WTC11 (cell line): ENCODE measurements at places on chromosomes 2 and 18.
A peak's percentile ranks its signal among the peaks of the same experiment; 100 is the strongest.

DNA sequence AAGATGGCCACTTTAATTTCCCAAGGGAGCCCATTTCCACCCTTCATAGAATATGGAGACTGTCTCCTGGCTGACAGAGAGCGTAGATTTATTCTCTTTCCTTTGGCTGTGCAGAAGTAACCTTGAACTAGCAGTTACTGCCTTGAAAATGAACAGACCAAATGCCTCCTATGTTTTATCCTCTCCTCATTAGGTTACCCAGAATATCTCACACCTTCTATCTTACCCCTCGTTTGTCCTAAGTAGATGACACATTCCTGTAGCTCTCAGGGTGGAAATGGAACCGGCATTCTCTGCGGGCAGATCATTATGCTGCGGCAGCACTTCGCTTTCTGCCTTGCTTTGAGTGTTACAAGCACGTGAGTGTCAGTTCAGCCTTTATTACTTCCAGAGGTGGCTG, 336.5 kb downstream of the DCDC2C start:
- no peak for DNase-seq

DNA sequence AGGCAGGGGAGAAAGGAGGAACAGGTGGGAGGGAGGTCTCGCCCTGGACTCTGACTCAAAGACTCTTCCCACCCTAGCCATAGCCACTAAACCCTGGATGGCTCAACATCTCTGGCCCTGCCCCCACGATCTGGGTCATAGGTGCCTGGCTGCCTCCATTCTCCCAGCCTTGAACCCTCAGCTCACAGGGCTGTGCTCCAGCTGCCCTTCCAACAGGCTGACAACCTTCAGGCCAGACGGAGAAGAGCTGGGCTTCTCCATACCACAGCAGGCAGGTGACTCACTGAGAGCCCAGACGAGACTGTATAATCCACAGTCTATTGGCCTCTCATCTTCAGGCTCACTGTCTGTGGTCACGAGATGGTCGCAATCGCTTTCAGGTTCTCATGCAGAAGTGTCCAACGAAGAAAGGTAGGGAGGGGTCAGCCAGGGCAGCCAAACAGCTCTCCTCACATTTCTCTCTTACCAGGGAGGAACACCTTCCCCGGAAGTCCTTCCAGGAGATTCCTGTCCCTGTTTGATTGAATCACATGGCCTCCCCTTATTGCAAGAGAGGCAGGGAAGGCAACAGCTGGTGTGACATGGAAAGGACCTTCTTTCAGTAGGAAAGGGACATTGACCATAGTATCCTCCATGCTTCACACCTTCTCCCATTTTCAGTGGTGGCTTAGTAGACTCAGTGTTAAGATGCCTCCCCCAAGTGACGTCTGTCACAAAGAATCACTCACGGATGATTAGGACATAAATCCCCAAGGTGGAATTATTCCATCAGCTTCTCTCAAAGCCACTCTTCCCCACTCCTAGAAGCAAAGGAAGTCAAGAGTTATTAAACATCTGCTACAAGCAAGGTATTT, 100.1 kb downstream of the MRO start:
- no peak for DNase-seq

GRCh38 chr18:62788111-62788510, 72.8 kb downstream of the PHLPP1 start:
- no peak for DNase-seq

DNA sequence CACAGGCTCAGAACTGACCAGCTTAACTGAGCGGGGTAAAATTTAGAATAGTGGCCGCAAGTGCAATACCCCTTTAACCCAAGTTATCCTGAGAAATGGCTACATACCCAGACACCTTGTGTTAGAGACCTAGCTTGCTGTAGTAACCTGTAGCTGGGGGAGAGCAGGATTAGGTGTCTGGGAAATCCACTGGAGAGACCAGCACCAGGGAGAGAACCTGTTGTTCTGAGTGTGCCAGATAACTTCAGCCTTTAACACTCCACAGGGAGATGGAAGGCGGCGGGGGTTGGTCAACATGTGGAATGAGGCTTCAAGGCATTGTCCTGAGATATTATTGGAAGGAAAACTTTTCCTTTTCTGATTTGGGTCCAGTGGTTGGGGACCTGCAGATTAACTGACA, 356.0 kb downstream of the PTPRM start:
- no peak for DNase-seq

DNA sequence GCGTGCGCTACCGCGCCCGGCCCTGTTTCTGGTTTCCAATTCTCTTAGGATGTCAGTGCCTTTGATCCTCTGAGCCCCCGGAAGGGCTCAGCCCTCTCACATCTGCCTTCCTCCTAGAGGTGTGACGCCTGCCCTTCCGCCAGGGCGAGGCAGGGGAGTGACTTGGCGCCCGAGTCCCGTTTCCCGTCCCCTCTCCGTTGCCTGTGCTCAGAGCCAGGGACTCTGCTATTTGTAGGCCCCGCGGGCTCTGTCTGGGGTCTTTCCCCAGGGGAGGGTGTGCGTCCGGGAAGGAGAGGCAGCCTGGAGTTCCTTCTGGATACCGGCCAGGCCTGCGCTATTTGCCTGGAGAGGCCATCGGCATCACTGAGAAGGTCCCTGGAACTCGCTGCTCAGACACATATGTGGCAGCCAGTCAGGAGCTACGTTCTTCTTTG, 103.7 kb upstream of the TAF1B start:
- no peak for DNase-seq

DNA sequence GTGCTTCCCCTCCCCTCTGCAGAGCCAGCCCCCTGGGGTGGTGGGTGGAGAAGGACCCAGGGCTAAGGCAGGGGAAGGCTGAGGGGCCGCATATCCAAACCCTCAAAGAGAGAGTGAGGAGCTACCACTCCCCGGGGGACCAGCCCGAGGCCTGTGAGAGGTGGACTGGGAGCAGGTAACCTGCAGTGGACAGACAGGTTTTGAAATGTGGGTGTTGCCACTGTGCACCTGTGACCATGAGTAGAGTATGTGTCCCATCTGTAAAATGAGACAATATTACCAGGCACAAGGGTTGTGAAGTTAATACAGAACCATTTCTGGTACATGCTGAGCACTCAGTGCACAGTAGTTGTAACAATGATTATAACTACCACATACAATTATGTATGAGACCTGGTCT, 51.2 kb upstream of the POMC start:
- no peak for DNase-seq

GRCh38 chr2:190379249-190379964, 28.7 kb upstream of the MFSD6 start:
- DNase-seq, result no peak

DNA sequence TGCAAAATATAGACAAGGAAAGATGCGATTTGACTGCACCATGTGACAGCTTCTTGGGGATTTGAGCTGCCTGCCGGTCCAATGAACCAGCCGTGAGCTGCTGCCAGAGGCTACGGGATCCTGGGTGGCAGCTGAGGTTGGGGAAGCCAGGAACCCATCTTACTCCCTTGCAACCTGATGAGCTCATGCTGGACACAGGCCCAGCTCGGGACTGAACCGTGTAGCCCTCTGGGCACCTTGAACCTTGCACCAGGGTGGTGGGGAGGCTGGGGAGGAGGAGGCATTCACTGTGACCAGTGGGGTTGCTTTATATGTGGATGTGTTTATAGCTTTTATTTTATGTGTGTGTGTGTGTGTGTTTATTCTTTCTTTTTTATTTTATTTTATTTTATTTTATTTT, 9.1 kb downstream of the ALPI start:
- DNase-seq, result no peak

DNA sequence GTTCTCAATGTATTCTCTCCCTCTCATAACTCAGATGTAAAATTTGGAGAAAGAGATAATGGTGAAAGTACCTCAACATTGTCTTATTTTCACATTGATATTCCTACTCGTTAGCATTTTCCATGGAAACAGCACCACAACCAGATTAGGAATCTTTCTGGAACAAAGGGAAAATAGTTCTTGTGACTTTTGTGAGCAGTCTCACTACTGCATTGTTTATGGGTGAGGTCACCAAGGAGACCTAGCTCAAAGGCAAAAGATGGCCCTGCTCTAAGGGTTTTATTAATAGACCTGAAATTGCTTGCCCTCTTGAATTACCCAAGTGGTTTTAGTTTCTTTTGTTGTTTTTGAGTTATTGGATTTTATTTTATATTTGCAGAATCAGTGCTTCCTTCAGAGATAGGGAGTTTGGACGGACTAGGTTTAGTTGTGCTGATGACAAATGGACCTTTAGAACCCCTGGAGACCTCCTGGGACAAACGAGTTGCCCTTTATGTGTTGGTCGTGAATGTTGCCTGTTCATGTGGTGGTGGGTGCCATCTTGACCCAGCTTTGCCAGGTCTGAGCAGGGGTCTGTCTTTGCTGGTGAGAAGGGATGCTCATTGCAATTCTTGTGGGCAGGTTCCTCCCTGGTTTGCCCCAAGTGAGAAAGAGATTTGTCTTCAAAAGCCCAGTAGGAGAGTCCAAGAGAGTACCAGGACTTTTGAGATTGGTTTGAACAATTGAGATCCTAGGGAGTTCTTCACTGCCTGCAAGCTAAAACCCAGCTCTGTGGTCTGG, 58.1 kb downstream of the INPP4A start:
- DNase-seq, result no peak

- no peak for DNase-seq
Measured at GRCh38 chr2:196234672-196235071, 63.3 kb upstream of the STK17B start.

GRCh38 chr2:223053484-223054192, 1.6 kb downstream of the KCNE4 start:
- no peak for DNase-seq

GRCh38 chr2:7725171-7725849, 808.1 kb downstream of the RNF144A start:
- DNase-seq, result no peak

DNA sequence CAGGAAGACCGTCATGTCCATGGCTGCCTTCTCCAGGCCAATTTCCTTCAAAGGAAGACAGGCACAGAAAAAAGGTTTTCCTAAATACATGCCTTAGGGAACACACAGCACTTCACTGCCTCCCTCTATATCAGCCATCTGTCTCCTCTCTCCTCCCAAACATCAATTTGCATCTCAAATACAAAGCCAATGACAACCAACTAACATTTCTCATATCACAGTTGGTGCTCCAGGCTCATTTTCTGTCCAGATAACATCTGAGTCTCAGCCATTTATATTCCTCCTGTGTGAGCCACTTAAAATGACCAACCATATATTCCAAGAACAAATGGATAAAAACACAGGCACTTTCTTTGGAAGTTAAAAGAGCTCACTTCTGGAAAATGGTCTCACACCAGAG, 62.5 kb upstream of the ACAA2 start:
- no peak for DNase-seq

GRCh38 chr18:79930020-79930642, 21.3 kb downstream of the SLC66A2 start:
- DNase-seq, result no peak

- DNase-seq, result no peak
Measured at GRCh38 chr2:121256720-121257479, 28.1 kb downstream of the TFCP2L1 start.

GRCh38 chr2:215724146-215724545, 288.3 kb upstream of the FN1 start:
- no peak for DNase-seq

DNA sequence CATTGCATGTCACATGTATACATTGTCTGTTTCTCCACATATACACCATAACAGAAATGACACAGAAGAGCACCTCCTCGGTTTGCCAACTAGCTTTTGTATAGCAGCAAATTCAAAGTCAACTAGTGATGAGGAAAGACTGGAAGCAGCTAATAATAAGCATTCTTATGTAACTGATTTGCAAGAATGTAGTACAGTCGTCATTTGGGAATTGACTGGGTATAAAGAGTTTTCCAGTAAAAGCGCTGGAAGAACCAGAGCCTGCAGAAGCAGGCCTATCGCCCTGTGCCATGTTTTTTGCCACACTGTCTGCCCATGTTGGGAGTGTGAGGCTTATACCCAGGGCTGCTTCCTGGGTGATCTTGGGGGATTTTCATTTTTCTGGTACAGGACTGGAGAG, 310.6 kb downstream of the GBX2 start:
- no peak for DNase-seq

- peak; percentile 31 for DNase-seq
Measured at GRCh38 chr2:70403267-70404053, 101.6 kb upstream of the FAM136A start.

- DNase-seq, result no peak
Measured at GRCh38 chr18:53745986-53746385, 478.5 kb downstream of the MBD2 start.

DNA sequence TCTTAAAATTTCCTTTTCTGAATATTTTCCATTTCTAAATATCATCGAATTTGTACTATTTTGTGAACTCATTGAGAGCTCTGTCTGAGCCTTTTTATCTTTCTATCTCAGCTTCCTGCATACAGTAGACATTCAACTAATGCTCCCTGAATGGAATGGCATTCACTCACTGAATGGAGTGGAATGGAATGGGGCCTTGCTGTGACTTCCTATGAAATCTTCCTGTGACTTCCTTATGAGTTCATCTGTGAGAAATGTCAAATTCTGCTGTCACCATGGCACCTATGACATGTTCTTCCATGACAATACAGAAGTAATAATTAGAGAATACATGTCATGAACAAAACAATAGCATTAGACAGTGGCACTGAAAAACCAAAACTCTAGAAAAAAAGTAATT, 199.6 kb downstream of the NR4A2 start:
- no peak for DNase-seq

GRCh38 chr2:70469961-70470360, 83.7 kb downstream of the TGFA start:
- DNase-seq, result no peak

DNA sequence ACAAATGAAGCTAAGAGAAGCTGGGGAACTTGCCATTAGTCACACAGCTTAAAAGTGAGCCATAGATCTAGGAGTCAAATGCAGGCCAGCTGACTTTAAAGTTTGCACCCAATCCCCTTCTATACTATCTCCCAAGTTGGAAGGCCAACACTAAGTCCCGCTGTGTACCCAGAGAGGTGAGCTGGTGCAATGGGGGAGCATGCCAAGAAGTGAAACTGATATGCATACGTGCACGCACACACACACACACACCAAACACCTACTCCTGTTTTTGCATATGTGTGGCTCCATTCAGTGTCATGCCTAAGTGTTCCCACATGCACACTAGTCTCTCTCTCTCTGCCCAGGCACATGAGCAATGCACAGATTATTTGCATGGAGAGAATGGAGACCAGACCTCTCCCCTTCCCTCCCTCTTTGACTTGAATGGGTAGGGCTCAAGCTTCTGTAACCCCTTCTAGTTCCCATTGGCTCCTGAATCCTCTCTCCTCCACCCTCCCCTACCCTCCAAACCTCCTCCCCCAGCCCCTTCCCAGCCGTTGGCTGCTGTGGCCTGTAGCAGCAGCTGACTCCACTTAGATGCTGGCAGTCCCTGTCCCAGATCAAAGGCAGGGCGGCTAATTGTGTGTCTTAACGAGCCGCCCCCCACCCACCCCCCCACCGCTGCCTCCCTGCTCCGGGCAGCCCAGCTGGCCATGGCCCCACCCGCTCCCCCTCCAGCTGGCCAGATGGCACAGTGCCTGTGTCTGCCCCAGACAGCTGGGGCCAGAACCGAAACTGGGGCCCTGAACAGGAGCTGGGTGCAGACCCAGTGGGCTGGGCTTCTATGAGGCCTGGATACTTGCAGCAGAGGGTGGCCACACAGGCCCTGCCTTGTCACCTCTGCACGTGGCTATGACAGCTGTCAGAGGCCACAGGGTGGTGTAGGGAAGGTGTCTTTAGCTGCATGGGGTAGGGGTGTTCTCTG, 5.6 kb downstream of the WNT10A start:
- DNase-seq, result no peak
